ENCODE measurements at places on chromosomes 16 and 17.

- DNase-seq: peak; percentile 51
Measured at GRCh38 chr17:62966426-62967204, 580 bp downstream of the TANC2 start.

GRCh38 chr16:23362460-23363317, 60.6 kb downstream of the SCNN1B start:
- DNase-seq: no peak

- no peak for DNase-seq
Measured at GRCh38 chr17:58308173-58308984, 20.2 kb downstream of the TSPOAP1 start.

GRCh38 chr17:17091856-17092756, 49.8 kb downstream of the MPRIP start:
- no peak for DNase-seq

- DNase-seq: no peak
Measured at GRCh38 chr16:74627506-74628220, 20.7 kb upstream of the GLG1 start.

DNA sequence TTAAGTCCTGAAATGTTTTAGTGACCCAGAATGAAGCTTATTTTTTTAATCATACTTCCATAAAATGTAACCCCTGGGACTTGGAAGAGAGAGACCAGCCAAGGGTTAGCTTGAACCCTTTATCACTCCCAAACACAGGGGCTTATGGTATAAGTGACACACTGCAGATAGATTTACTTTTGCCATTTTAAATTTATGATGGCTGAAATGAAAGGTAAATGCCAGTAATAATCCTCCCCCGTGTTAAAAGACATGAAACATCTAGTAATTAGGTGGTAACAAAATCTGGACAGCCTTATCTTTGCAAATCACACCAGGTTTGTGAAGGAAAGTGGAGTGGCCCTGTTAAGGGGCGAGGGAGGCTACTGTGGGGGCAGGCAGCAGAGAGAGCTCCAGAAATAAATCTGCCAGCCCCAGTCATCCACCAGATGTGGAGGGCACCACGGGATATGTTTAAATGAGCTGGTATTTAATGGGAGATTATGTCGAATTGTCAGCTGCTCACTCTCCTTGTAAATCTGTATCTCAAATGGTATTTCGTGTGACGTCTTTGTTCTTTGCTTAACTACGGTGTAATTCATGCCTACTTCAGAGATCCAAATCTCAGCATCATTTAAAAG, 326.5 kb downstream of the WWOX start:
- no peak for DNase-seq

DNA sequence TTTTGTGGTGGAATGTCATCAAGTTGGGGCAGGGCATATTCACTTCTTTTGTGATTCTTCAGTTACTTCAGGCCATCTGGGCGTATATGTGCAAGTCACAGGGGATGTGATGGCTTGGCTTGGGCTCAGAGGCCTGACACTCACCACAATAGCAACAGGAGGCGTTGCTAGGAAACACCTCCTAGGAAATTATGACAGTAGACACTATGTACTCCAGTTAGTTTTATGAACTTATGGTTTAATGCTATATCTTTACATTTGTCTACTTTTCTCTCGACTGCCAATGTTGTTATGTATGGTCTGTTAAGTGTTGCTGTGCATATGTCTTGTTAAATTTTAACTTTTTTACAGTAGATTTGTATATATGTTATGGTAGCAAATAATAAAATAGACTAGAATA, 788.7 kb upstream of the GOT2 start:
- DNase-seq: no peak

GRCh38 chr17:40338058-40338457, 26.5 kb downstream of the GJD3 start:
- no peak for DNase-seq

GRCh38 chr17:4176808-4177472, 33.9 kb downstream of the CYB5D2 start:
- no peak for DNase-seq

- DNase-seq: no peak
Measured at GRCh38 chr16:492211-492875, 35.2 kb upstream of the CAPN15 start.

- no peak for DNase-seq
Measured at GRCh38 chr17:44792276-44792675, 33.5 kb downstream of the ADAM11 start.

- DNase-seq: no peak
Measured at GRCh38 chr16:12674071-12674470, 129.6 kb downstream of the CPPED1 start.

GRCh38 chr16:12876778-12877177, 24.6 kb upstream of the SHISA9 start:
- DNase-seq: no peak

Data from activated CD4-positive, alpha-beta T cell treated with anti-CD3 and anti-CD28 coated beads for 24 hours (primary cell).